ENCODE measurements at places on chromosomes 2 and 18.

- no peak for DNase-seq
Measured at GRCh38 chr2:186205254-186205911, 280.7 kb upstream of the ZC3H15 start.

GRCh38 chr2:226979004-226979403 lies 143.2 kb downstream of the RHBDD1 start:
- DNase-seq: no peak

DNA sequence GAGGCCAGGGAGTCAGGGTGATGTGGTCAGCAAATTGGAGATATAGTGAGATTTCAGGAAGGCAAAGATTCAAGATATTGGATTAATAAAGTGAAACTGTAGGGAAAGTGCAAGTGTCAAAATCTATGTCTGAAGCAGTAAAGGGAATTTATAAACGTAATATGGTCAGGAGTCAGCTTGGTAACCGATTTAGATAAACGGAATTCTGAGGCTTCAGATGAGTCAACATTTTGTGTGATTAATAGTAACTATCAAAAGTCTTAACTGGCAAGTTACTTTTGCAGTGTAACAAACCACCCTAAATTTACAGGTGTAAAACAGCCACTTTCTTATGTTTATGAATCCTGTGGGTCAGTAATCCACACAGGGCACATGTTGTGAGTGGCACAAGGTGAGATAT lies 10.9 kb downstream of the MTX2 start:
- no peak for DNase-seq

- no peak for DNase-seq
Measured at GRCh38 chr18:12307701-12308385, at the start of gene TUBB6. TUBB6 (plus strand) TSS chr18:12308241; CDS start chr18:12308293, 52 bp downstream.

DNA sequence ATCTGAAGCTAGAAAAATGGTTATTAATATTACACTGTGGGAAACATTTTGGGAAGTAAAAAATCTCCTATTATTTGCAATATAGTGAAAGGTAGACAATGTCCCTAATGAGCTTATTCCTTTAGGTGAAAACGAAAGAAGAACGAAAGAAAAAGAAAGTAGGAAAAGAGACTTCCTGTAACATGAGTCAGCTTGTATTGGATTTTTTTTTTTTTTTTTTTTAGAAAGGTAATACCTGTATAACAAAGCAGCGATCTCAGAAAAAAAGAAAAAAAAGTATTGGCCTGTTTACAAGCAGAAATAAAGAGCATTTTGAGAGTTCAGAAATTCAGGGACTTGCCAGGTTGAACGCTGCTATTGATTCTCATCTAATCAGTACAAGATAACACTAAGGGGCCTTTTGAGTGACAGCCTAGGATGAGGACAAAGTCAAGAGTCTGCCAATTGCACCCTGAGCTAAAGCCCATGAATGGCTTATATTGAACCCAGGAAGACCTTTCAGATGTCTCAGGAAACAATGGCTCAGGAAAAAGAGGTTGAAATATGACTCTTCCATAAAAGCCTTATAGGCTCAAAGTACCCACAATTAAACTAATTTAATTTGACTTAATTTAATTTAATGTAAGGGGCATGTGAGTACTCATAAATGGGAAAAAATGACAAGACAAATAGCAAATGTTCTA lies 615.6 kb upstream of the CDH2 start:
- no peak for DNase-seq

GRCh38 chr2:121634354-121635307 lies 14.6 kb downstream of the CLASP1 start:
- no peak for DNase-seq

GRCh38 chr18:32871786-32872185 lies 99.0 kb upstream of the KLHL14 start:
- no peak for DNase-seq

DNA sequence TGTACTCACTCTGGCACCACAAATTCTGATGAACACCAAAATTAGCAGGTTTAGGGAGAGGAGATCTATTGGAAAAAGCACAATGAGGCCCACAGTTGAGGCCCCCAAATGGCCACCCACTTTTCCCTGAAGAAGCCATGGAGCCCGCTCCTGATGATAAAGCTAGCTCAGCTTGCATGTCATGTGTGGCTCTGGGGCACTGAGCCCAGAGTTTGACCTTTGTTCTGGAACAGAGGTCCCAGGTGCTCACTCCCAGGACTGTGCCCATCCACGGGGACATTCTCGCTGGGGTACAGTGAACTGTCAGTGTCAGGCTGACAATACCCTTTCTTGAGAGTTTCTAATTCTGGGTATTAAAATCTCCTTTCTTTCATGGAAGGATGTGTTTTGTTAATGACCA lies 36.2 kb downstream of the XDH start:
- DNase-seq: no peak

DNA sequence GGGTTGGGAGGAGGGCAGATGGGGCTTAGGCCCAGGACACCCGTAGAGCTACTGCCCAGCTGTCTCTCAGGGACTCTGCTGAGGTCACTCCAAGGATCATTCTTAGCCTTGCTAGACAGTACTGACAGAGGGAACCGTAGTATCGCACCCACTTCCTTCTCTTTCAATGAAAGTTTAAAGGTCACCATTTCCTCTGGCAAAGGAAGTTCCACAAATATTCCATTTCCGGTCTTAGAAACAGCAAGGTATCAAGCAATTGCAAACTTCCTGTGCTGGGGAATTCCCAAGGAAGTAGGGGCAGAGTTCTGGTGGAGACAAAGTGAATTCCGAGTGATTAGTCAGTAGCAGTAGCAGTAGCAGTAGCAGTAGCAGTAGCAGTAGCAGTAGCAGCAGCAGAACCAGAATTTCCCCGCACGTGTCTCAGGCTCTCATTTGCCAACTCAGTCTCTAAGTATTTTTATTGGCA lies 24.7 kb downstream of the IL1B start:
- peak; percentile 92 for DNase-seq

DNA sequence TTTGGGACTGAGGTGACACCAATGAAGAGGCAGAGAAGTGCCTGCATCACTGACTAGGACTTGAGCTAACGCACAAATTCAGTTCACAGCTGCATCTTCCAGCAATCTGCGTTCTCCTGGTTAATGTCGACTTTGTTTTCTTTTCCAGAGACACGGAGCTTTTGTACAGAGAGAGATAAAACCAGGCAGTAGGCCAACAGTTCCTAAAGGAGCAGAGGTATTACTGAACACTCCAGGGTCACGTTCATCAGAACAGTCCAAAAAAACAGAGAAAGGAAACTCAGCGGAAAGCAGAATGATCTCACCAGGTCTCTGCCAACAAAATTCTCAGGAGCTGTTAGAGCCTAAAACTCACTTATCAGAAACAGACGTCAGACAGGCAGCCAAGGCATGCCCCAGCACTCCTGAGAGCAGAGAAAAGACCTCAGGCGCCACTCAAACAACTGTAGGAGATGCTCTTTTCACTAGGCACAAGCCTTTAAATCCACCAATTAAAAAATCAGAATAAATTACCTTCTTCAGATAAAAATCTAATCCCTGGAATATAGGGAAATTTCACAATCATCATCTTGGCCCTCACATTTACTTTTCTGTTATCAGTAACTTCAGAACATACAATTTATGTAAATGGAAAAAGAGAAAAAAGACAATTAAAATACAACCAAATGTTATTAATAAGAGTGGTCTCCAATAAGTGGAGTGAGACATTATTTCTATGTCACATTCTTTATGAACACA lies 95.9 kb upstream of the SPTBN1 start:
- peak; percentile 63 for DNase-seq

DNA sequence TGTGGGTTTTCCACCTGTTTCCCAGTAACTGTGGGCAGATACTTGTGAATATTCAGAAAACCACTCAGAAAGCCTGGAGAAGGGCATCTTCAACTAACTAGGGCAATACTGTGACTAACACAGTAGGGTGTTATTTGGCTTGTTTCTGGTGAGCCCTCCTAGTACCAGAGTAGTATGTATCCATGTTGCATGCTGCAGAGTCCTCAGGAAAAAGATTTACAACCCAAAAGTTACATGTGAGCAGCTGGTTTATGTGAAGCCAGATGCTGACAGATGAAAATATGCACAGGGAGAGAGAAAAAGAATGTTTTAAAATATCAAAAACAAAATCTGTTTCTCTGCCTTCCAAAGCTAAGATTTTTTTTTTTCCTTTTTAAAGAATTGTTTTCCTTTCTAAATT lies 333.2 kb upstream of the UBE2E3 start:
- no peak for DNase-seq

DNA sequence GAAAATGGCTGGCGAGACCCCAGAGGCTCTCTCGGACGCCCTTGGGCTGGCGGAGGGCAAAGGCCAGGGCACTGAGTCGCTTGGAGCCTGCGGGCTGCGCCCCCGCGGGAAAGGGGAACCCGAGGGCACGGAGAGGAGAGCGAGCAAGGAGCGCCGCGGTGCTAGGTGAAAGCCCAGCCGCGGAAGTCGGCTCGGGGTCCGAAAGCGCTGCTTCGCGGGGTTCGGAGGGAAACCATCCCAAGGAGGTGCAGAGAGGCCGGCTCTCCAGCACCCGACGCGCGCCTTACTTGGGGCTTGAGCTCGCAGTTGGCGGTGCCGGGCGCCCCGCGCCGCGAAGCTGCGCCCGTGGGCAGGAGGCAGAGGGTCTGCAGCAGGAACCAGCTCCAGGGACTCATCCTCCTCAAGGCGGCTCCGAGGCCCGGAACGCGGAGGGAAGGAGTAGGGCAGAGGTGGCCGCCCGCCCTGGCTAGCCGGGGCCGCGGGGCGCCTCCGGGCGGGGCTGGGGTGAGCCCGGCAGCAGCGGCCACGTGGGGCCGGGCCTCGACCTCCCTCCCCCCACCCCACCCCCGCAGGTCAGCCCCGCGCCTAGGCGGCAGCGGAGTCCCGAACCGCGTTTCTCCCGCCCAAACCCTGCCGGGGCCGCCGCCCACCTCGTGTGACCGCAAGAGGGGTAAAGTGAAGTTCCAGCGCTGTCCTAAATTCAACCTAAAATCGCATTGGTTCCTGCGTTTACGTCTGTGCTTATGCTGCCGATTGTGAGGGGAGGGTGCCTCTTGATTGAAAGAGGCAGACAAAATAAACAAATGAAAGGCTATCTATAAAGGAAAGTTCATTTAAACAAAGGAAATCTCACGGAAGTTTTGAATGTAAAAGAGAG lies at the start of gene TRABD2A:
TRABD2A (minus strand) TSS at position 440 of the 877 bp plus-strand sequence; CDS start at position 395, 45 bp downstream.
- DNase-seq: no peak

- DNase-seq: no peak
Measured at GRCh38 chr2:152038441-152038958, 60.3 kb downstream of the CACNB4 start.

GRCh38 chr2:100274566-100275199 lies 47.6 kb downstream of the LONRF2 start:
- DNase-seq: no peak

- no peak for DNase-seq
Measured at GRCh38 chr2:100666996-100667395, 104.2 kb downstream of the PDCL3 start.

- DNase-seq: no peak
Measured at GRCh38 chr2:111058264-111058663, 62.5 kb upstream of the BCL2L11 start.

DNA sequence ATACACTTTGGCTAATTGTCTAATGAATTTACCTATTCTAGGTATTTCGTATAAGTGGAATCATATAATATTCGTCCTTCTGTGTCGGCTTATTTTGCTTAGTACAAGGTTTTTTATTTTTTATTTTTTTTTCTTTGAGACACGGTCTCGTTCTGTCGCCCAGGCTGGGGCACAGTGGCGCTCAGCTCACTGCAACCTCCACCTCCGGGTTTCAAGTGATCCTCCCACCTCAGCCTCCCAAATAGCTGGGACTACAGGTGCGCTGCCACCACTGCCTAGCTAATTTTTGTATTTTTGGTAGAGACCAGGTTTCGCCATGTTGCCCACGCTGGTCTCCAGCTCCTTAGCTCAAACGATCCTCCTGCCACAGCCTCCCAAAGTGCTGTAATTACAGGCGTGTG lies 38.2 kb downstream of the PCBP1 start:
- no peak for DNase-seq

DNA sequence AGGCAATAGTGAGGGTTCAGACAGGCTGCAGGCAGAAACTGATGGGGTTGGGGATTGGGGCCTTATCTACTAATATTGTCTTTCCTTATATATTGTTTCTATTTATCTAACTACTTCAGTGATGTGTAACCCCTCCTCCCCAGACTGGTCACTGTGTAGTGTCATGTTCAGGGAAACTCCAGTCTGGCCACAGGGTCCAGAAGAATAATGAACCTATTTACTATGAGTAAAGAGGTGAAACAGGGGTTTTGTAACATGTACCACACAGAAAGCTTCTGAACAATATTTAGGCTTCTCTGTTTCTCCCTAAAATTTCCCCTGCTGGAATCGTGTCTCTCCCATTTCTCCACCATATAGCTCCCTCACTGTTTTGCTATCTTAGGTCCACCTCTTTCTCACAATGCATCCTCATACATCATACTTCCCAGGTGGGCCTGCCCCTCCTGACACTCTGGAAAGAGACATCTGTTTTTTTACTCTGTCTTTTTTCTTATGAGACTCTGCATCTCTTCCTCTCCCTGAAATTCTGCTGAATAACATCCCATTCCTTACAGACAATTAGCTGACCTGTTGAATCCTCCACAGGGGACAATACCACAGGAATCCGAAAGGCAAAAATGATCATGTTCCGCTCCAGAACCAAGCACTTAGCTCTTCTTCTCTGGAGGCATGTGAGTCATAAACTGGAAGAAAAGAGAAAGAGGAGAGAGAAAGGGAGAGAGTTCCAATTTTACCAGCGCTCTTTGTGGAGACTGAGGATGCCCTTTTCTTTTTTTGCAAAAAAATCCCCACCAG lies 154.8 kb downstream of the ZEB2 start:
- no peak for DNase-seq

DNA sequence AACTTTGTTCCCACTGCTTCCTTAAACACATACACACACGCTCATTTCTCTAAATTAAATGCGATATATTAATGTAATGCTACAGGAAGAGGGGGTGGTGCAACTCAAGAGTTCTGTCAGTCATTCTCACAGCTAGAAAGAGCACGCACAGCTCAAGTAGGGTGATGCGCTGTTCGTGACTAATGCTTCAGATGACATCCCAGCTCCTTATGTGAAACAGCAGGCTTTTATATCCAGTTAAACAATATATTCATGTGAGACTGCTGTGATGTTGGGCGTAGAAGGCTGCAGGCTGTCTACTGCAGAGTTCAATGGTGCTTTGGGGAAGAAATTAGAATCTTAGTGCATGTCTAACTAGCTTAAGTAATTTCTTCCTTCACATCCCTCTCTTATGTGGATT lies 912.6 kb upstream of the FSHR start:
- DNase-seq: no peak

- no peak for DNase-seq
Measured at GRCh38 chr2:18209934-18210639, 331.6 kb downstream of the KCNS3 start.

- no peak for DNase-seq
Measured at GRCh38 chr2:83191316-83191715, 1267.8 kb downstream of the SUCLG1 start.

GRCh38 chr2:239283961-239284795 lies 116.6 kb downstream of the HDAC4 start:
- DNase-seq: no peak

GRCh38 chr2:17813010-17813741 lies 3.1 kb upstream of the MSGN1 start:
- peak; percentile 43 for DNase-seq

GRCh38 chr2:137689549-137689948 lies 274.7 kb upstream of the HNMT start:
- no peak for DNase-seq

GRCh38 chr2:109238580-109238979 lies 109.6 kb downstream of the SH3RF3 start:
- no peak for DNase-seq

Data from HFF-Myc (cell line).